ENCODE measurements at places on chromosomes 11 and 22.

GRCh38 chr11:58787903-58788302 lies 56.2 kb upstream of the GLYAT start:
- DNase-seq = no peak

- DNase-seq = no peak
Measured at GRCh38 chr11:117220999-117221774, 10.7 kb downstream of the PCSK7 start.

DNA sequence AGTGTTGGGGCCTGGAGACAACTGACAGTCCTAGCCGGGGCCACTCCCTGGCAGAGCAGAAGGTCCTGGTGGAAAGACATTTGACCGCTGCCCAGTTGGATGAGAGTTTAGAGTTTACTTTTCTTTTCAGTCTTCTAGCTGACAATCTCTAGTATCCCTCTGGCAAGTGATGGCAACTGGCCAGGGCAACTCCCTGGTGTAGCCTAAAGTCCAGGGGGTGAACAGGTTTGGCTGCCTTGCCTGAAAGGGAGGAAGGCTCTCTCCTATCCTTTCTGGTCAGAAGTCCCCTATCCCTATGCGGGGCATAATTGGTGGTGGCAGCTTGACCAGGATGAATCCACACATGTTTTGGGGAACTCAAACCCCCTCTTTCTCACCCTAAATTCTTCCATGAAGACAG lies 16.8 kb upstream of the MSANTD2 start:
- no peak for DNase-seq

GRCh38 chr22:41682033-41682807 lies 6.4 kb downstream of the SNU13 start:
- peak; percentile 92 for DNase-seq

DNA sequence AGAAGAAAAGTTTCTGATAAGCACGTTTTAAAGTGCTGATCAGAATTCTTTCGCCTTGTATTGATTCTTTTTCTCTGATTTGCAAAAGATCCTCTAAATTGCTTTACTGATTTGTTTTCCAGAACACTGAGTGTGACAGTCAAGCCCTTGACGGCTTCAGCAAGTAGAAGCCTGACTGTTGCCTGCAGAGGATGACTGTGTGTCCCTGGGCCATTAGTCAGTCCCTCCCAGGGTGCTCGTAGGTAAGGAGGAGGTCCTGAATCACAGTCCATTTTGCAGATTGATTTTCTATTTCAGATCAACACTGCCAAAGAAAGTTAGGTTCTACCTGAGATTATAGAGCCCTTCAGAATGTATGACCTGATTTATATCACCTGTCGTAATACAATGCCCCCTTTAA lies 38.6 kb upstream of the POGLUT3 start:
- no peak for DNase-seq

DNA sequence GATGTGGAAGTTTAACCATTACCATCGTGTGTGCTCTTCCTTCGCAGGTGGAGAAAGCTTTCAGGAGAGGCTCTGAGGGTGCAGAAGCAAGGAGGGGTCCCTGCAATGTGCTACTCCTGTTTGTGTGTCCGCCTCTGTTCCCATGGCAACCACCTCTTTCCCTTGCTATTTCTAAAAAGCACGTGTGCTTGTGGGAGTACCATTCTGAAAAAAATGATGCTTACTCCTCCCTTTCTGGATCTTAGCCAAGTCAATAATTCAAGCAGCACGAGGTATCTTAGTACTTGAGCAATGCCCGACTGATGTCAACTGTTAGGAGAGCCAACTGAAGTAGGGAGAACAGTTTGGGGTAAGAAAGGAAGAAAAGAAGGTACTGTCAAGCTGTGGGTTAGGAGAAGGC lies 628.7 kb downstream of the NTM start:
- peak; percentile 19 for DNase-seq

DNA sequence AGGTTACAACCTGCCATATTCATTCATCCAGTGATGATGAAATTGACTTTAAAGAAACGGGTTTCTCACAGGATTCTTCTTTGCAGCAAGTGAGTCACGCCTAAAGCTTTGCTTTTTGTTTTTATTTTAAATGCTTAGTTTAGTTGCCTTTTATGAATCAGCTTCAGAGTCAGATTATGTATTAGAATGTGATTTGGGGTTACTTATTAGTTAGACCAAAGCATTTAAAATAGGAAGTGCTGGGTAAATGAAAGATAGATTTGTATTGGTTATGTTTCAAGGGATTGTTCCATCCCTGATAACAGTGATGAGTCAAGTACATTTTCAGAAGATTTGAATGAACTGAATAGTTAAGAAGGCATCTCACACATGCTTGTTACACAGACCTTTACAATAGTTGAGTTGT lies 101.3 kb upstream of the GAL start:
- no peak for DNase-seq

GRCh38 chr11:32839308-32839707 lies 9.6 kb downstream of the PRRG4 start:
- no peak for DNase-seq

DNA sequence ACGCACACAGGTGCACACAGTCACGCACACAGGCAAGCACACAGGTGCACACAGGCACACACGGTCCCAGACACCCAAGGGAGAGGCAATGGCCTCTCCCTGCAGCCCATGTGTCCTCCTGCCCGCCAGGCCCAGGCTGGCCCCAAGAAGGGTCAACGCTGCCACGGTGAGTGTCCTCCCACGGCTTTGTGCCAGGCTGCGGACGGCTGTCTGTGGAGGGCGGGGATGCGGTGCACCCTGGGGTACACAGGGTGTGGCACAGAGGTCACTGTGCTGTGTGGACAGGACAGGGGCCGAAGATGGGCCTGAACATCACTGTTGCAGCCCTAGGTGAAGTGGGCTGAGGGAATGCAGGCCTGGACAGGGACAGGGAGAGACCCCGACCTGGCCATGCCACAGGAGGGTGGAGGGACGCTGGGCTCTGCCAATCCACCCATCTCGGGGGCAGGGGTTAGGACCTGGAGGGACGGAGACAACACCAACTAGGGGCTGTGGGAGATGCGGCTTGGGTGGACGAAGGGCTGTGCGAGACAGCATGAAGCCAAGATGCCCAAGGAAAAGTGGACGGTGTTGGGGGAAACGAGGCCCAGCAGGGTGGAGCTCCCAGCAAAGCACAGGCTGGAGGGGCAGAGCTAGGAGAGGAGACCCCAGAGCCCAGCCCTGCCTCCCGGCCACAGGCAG lies 523.8 kb downstream of the BRD1 start:
- no peak for DNase-seq

DNA sequence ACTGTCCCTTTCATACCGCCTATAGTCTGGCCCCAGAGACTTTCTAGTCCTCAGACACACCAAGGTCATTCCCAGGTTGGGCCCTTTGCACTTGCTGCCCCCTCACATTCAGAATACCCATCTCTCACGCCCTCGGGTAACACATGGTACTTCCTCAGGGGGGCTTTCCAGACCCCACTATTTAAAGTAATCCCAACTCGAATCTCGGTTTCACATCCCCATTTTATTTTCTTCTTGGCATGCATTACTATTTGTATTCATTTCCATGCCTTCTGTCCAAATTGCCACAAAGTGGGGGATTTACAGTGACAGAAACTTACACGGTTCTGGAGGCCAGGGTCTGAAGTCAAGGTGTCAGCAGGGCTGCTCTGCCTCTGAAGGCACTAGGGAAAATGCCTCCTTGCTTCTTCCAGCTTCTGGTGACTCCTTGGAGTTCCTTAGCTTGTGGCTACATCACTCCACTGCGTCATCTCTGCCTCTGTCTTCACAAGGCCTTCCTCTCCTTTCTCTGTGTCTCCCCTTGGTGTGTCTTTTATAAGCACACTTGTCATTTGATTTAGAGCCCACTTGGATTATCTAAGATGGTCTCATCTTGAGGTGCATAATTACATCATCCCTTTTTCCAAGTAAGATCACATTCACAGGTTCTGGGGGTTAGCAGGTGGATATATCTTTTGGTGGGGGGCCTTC lies 15.1 kb downstream of the RCN1 start:
- DNase-seq = no peak

All from head of caudate nucleus (tissue), 42 donors.